ENCODE measurements at places on chromosomes 3 and 15.
A peak's percentile ranks its signal among the peaks of the same experiment; 100 is the strongest.

GRCh38 chr3:71419369-71419768, 164.2 kb downstream of the FOXP1 start:
- no peak for DNase-seq

GRCh38 chr3:185926445-185926844, 11.4 kb downstream of the TRA2B start:
- no peak for DNase-seq

- DNase-seq, result peak; percentile 59
Measured at GRCh38 chr3:174441588-174442301, 417.4 kb upstream of the NAALADL2 start.

DNA sequence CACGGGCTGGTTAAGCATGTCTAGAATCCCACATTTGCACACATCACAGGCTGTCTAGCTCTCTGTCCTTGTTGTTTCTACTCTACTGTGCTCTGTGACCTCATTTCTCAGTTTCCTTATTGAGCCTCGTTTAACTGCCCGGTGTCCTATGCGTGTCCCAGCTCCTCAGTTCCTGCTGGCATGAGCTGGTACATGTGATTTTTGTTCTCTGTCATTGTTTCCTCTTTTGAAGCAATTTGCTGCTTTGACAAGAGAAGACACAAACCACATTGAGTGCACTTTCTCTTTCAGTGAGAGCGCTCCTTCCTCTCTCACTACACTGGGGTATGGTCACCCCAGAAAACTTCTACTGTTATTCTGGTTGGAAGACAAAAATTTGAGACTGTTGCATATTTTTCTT, 563.5 kb downstream of the PDCD6IP start:
- DNase-seq, result no peak

DNA sequence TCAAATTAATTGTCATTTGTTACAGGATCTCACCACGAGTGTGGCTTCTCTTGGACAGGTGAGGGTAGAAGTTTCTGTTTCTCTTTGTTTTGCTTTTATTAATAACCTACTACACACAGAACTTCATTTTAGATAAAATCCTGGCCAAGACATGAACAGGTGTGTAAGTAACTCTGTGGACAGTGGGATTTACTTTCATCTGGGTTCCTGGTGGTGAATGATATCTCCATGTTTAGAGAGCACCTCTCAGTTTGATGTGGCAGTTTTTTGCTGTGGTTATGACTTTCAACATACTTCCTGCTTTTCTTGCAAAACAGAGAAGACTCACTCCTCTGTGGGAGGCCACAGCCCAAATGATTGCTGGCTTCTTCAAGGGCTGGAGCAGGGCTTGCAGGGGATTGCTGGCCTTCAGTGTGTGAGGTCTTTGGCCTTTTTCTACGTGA, 71.1 kb upstream of the XCR1 start:
- DNase-seq, result no peak

GRCh38 chr3:181052256-181052655, 62.7 kb upstream of the DNAJC19 start:
- DNase-seq, result no peak

DNA sequence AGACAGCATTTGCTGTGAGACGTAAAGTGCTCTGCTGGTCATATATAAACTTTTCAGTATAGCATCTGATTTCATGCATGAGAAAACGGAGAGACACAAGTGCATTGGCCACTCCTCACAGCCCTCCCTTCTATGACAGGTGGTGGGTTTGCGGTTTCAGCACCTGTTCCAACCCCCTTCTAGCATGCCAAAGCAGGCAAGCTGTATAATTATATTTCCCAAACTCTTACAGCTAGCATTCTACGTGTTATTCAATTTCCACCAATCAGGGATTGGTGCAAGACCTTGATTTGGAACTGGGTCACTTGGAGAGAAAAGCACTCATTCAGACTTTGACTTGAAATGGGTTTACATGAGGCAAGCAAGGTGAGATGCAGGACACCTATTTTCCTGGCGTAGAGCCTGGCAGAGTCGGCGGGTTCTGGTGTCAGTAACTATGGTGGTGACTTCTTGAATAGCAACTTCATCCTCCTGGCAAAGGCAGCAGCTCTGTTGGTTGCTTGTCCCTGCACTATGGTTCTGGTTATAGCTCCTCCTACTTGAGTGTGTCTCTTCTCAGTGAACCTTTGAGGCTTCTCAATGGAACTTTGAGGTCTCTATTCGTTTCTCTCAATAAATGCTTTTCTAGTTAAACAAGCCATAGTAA, 356.5 kb downstream of the TBL1XR1 start:
- DNase-seq, result no peak

DNA sequence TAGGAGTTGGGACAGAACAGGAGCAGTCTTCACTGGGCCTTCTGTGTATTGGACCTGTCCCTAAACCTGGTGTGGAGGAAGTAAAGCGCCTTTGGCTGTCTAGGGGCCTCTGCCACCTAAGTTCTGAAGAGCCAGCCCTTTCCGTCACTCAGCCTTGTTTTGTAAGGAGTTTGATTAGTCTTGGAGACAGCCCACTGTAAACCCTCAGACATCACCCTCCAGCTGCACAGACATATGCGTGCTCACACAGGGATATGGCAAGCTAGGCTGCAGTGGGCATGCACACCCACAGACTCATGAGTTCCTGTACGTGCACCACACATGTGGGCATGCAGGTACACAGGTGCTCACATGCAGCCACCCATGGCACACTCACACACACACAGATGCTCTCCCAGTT, 5.2 kb downstream of the PRKCD start:
- DNase-seq, result no peak

DNA sequence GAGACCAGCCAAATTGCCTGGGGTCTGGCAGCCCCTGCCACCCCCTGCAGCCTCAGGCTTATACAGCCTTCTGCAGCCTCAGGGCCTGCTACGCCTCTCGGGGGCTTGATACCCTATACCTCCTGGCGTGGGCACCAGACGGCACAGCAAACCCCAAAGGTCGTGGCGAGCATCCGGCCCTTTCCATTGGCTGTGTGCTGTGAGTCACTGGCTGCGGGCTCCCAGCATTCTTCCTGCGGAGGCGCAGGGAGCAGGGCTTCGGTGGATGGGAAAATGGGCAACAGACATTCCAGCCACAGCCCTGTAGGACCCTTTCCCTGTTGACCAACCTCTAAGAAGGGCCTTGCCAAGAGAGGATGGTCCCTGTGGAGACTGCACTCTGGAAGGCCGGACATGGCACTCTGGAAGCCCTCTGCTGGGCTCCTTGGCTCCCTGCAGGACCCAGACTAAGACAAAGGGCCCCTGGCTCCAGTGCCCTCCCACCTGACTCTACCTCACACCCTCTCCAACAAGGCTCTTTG, 59.6 kb downstream of the ITGA11 start:
- no peak for DNase-seq

All from fibroblast of skin of left quadriceps (primary cell).